ENCODE measurements at places on chromosomes 12 and 14.

DNA sequence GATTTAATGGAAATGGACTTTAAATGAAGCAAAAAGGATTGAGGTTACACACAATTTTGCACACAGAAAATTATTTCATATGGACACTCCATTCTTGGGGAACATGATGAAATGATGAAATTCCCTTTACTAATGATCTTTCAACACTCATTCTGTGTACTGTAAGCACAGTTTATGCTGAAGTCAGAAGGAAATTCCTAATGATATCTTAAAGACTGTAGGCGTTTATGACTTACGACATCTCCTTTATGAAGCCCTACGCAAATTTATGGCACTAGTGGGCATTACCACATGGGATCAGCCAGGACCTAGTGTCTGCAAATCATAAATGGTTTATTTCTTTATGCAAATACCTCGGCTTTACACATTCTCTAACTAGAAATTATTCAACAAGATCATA, 97.9 kb upstream of the SOX5 start:
- no peak for DNase-seq

DNA sequence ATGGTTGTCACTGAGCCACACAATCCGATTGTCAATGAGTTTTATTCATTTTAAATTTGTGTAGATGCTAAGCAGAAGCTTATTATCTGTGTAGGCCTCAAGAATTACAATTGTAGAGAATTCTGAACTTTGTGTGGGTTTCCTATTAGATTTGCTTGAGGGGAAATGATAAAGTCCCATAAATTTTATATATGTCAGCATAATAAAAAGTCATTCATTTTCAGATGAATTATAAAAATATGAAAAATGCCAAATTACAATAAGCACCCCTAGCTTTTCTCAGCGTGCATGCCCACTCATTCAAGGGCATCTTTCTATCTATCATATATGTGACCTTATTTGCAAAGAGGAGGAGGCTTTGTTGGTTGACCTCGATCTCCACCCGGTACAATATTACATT, 1041.1 kb upstream of the FOXG1 start:
- no peak for DNase-seq

DNA sequence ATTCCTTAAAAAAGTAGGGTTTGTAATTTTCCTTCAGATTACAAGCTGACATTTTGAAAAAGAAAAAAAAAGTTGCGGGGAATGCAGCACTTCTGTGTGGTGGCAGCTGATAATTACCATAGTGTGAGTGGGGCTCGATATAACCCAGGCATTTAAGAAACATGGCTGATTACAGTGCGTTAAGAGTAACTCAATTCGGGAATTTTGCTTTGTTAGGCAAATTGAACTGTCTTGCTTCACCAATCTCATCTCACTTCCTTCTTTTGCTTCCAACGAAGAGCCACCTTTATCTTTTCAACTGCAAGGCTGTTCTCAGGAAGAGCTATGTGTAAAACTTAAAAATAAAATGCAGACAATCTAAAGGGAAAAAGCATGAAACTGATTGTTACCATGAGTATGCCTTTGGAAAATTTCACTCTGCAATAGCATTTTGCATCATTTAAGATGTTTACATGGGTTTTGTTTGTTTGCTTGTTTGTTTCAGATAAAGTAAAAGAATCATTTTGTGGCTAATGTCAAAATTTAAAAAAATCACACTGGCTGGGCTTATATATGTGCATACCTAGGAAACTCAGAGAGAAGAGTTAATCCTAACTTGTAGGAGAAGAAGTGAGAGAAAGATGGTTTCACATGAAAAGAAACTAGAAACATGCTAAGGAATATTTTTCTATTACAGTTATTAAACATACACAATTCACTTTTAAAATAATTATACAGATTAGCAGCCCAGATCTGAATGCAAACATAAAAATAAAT, 295.9 kb upstream of the ATP2B1 start:
- DNase-seq = no peak

DNA sequence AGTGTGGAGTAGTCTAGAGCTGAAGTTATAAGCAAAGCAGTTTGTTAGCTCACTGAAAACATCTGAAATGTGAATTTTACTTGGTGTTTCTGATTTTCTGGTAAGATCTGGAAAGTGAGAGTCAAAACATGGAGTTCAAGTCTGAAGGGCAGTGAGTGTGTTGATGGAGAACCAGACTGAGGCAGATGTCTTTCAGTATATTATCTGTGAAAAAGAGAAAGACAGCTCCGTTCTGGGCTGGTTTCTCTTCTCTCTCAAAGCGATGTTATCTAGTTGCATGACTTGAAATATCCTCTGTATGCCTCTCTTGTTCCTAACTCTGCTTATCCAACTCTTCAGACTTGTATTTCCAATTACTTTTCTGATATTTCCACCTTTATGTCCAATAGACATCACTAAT, 381.9 kb upstream of the RGS6 start:
- no peak for DNase-seq

DNA sequence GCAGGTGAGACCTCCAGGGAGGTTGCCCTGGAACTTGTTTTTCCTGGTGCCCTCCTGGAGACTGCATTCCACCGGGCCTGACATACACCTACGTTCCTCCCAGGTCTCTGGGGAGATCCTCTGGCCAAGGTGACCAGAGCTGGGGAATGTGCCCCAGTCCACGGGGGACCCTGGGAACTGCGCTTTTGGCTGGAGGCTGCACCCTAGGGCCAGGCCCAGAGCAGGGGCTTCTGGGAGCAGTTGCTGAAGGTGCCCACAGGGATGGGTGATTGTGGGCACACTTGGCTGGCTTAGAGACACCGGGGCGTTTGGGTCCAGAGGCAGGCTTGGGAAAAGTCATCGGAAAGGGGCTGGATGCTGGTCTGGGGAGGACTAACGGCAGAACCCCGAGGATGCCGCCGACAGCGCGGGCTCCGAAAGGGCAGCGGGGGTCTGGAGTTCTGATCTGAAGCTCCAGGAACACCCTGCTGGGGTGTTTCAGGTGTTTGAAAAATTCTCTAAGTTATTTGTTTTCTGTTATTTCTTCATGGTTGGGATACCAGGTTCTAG, 36.5 kb upstream of the TDRD9 start:
- no peak for DNase-seq

DNA sequence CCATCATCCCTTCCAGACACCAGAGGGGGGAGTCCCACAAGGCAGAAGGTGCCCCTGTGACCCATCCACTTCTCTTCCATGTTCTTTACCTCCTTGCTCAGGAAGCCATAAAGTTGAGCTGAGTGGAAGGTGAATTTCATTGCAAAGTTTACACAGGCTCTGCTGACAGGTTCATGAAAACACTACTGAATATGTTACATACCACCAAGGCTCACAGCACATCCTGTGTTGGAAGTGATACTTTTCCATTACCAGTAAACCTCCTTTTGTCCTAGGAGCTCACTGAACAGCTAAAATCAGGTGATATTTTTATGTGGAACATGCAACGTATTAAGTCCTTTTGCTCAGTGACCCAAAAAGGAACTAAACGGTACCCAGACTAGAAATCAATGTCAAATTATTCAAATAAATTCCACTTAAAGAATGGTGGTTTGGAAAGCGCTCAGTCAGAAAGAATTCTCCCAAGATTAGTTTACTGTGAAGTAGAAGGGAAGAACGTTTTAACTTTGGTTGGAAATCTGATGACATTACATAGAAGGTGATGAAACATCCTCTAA, 196.2 kb upstream of the NUDT4 start:
- DNase-seq = no peak

DNA sequence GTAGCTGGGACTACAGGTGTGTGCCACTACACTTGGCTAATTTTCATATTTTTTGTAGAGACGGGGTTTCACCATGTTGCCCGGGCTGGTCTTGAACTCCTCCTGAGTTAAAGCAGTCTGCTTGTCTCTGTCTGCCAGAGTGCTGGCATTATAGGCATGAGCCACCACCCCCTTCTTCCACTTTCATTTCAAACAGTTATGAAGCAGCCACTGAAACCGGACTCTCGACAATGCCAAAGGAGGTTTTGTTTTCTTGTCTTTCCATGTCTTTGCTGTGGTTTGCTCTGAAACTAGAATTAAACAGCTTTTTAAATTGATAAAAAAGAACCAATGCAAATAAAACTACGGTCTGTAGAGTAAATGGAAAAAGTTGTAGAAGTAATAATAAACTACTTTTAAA, 30.4 kb downstream of the RAP1B start:
- DNase-seq = no peak

DNA sequence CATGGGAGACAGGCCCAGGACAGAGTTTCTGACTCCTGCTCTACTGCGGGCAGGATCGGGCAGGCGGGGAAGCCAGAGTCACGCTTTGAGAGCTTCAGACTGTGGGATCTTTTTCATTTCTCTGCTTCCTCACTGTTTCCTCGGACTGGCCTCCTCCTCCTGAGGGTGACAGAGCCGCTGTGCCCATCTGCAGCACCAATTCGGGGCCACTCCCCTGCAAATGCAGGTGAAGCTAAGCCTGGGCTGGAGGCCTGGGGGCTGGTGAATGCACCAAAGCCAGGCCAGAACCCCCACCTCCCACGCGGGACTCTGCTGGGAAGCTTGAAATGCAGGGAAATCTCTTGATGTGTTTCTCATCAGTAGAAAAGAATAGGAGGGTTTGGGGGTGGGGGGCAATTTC, 77.5 kb downstream of the FOXN3 start:
- DNase-seq = no peak

DNA sequence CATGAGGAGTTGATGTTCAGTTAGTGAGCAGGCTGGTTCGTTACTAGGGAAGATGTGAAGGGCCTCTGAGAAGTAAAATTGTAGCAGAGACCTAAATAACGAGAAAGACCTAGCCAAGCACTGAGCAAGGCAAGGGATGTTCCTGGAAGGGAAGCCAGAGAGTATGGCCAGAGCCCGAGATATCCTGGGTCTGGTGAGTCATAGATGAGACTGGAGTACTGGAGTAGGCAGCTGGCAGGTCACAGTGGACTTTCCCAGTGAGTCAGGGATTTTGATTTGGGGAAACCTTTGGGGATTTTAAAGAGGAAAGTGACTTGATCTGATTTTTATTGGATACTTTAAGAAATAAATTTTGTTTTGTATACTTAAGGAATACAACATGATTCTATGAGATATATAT, 369.0 kb downstream of the DIO2 start:
- DNase-seq = peak; percentile 85

- DNase-seq = no peak
Observed at GRCh38 chr12:23855813-23856212, 93.7 kb downstream of the SOX5 start.

- DNase-seq = no peak
Observed at GRCh38 chr12:127150028-127150427, 1116.9 kb upstream of the TMEM132C start.

DNA sequence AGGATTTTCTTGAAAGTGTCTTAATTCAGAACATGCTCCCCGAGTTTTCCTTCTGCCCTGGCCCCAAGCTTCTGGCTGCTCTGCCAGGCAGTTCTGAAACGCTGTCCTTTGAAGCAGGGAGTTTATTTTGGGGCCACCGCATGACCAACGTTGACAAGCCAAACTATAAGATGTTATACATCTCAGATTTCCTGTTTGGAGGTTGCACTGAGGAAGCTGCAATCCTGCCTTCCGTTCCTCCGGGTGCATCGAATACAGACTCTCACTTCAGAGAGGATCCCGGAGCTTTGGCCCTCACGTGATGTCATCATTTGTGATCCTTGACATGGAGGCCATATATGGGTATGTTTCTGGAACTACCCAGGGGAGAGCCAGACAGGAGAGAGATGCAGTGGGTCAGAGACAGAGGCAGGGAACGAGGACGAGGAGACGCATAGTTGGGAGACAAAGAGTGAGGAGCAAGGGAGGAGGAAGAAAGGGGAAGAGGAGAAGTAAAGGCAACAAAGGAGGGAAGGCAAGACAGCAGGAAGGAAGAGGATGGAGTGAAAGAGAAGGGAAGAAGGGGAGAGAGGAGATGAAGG, at the start of gene ASB2:
TSS of gene ASB2 (minus strand) at position 94 of the 581 bp plus-strand sequence. CDS start 12,031 bp downstream, outside the sequence.
- peak; percentile 16 for DNase-seq

- no peak for DNase-seq
Observed at GRCh38 chr12:14621826-14622225, 54.1 kb upstream of the PLBD1 start.

GRCh38 chr12:80299976-80300375, 144.1 kb upstream of the PTPRQ start:
- no peak for DNase-seq

Data from cardiac fibroblast (primary cell).